ENCODE measurements at places on chromosomes 5 and 9. TPM values are rescaled to one million over a fixed set of nuclear protein-coding genes. Genes with fewer than 3 reads are reported as not detected.

DNA sequence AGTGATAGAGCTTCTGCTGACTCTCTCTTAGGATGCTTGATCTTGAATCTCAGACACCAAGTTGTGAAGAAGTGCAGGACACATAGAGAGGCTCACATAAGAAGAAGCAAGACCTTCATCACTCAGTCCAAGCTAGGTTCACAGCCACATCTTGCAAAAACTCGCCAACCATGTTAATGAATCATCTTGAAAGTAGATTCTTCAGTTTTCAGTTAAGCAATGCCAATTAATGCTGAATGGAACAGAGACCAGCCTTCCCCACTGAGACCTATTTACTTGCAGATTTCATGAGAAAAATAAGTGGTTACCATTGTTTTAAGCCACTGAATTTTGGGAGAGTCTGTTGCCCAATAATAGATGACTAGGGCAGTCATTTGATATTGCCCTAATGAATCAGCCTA lies 217.7 kb upstream of the EDIL3 start:
- DNase-seq = no peak

- DNase-seq = peak; percentile 17
Observed at GRCh38 chr5:80852331-80853245, 107.6 kb upstream of the RASGRF2 start.

DNA sequence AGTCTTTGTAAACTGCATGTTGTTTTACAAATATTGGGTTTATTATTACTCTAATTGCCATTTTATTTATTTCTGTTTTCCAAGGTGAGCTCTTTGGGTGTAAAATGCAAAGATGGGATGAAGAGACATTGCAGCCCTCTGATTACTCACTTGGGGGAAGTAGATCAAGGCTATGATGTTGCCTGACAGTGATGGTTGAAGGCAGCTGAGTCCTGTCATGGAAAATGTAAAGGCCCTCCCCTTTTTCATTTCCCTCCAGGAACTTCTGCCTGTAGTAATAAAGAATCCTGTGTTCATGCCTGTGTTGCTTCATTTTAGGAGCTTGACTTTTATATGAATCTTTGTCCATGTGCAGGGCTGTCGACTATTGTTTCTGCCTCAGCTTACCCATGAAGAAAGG lies 605.4 kb upstream of the CLINT1 start:
- DNase-seq = no peak

DNA sequence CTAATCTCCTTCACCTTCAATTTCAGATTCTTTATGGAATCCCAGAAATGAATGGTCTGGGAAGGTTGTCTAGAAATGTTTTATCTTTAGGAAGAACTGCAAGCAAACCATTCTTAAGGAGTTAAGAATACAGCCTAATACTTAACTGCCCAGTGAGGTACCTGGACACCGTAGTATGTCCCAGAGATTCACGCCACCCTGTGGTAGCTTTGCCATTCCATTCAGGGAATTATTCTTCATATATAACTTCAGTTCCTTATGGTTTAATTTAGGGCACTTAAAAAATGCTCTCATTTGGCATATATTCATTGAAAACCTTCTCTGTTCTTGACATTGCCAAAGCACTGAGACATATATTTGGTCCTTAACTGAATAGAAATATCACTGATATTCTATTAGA lies 49.7 kb downstream of the ACTBL2 start:
- no peak for DNase-seq

DNA sequence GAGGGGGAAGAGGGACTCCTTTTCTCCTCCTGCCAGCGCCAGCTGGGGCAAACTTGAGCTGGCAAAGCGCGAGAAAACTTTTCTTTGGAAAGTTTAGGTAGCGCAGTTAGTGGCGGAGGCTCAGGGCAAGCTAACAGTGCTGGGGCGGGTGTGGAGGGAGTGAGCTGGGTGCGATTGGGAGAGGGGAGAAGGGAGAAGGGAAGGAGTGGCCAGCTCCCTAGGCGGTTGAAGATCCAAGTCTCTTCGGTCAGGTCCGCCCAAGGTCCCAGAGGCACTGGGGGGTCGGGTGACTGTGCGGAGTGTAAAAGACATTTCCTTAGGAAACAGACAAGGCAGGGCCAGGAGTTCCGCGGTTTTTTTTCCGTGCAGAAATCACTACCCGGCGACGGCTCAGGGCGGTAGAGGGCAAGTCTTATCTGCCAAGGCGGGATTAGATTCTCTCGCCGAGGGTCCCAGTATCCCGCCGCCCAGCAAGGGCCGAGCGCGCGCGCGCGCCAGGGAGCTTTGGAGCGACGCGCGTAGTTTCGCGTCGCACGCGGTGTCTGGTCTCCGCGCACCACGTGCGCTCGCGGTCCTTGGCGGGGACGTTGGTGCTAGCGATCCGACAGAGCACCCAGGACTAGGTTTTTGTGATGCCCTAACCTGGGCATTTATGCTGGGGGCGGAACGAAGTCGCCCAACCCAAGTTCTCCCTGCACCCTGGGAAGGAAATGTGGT lies 33.6 kb upstream of the NFIB start:
- no peak for DNase-seq

- no peak for DNase-seq
Observed at GRCh38 chr5:126920291-126920690, 110.1 kb downstream of the MARCHF3 start.

DNA sequence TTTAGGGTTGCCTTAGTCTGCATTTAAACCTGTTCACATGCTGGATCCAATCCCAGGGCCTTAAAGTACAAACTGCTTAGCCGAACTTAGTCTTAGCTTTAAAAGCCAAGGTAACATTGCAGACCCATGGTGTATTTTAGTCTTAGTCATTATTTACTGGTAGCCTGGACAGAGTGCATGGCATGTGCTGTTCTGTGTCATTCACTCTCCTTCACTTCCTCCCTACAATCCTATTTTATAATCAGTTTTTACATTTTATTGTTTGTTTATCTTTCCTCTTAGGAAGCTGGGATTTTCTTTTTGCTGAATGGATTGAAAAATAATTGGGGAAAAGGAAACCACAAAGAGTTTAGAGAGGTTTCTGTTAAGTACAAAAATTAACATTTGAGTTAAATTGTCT lies 29.4 kb upstream of the TAL2 start:
- DNase-seq = no peak

- DNase-seq = no peak
Observed at GRCh38 chr5:28346696-28347095, 1308.3 kb upstream of the CDH9 start.

DNA sequence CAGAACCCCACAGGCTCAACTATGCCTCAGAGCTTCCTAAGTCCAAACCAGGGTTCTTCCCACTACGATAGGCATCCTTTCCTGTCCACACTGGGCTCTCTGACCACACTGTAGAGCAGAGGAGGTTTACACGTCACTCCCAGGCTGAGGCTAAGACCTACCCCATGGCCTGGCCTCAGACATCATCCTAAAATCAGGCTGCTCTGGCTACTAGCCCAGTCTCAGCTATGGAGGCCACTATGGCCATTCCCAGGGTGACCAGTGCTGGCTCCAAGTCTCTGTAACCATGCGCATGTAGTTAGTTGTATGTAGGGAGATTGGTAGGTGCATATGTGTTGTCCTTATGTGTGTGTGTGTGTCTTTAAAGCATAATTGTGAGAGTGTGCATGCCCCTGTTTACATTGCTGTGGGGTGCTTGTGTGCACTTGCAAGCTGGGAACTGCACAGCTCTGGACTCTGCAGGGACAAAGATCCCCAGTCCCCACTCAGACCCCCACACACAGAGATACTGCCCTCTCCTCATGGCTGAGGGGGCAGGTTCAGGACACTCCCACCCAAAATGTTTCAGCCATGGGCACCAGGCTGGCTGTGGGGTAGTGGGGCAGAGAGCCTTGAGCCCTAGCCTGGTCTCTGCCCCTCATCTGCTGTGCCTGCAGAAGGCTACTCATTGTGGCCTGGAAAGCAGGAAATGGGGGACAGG lies 12.3 kb downstream of the PDLIM4 start:
- no peak for DNase-seq

- no peak for DNase-seq
Observed at GRCh38 chr9:91418215-91418610, 5.4 kb downstream of the NFIL3 start.

- DNase-seq = peak; percentile 10
Observed at GRCh38 chr5:80754900-80755299, 100.1 kb upstream of the DHFR start.

DNA sequence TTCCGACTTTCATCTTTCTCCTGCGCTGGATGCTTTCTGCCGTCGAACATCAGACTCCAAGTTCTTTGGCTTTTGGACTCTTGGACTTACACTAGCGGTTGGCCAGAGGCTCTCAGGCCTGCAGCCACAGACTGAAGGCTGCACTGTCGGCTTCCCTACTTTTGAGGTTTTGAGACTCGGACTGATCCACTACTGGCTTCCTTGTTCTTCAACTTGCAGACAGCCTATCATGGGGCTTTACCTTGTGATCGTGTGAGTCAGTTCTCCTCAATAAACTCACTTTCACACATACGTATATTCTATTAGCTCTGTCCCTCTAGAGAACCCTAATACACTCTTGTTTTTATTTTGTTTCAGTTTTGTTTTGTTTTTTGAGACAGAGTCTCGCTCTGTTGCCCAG lies 10.3 kb downstream of the FKBP15 start:
- no peak for DNase-seq

GRCh38 chr5:176901260-176902101 lies 2.3 kb upstream of the HK3 start:
- DNase-seq = no peak

GRCh38 chr9:7892975-7893374 lies 93.4 kb upstream of the DMAC1 start:
- DNase-seq = no peak

GRCh38 chr5:72711351-72711750 lies 105.1 kb upstream of the TNPO1 start:
- DNase-seq = no peak

DNA sequence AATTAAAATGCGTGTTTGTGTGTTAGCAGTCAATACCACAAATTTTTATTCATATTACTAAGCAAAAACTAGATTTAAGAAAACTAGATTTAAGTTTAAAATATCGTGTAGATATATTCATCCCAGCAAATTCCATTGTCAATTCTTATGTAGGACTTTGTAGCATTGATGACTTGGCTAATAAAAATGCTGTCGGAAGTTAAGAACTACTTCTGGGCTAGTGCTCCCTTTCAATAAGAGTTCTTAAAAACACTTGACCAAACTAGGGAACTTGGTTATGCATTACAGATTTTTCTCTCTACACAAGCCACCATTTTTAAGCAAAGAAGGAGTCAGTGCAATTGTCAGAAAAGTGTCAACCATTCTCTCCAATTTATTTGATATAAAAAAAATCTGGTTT lies 68.7 kb upstream of the RAD23B start:
- DNase-seq = no peak

DNA sequence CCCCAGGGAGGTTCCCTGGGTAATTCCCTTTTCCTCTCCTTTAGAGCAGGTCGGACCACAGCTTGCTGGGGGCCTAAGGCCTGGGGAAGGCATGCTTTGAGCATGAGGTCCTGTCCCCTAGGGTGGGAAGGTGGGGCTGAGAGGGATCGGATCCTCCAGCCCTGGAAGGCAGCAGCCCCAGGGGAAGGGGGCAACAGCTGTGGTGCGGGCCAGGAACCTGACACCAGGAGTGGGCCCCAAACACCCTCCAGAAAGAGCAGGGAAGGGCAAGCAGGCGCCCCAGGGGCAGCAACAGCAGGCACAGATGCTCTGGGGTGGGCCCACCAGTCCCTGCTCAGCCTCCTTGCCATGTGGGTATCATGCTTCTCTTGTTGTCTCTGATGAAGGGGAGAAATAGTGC lies 3.2 kb upstream of the CORO2A start:
- no peak for DNase-seq

GRCh38 chr9:73011181-73011750 lies 58.4 kb upstream of the ALDH1A1 start:
- DNase-seq = no peak

GRCh38 chr9:4787876-4788275 lies 4.9 kb upstream of the RCL1 start:
- DNase-seq = no peak

DNA sequence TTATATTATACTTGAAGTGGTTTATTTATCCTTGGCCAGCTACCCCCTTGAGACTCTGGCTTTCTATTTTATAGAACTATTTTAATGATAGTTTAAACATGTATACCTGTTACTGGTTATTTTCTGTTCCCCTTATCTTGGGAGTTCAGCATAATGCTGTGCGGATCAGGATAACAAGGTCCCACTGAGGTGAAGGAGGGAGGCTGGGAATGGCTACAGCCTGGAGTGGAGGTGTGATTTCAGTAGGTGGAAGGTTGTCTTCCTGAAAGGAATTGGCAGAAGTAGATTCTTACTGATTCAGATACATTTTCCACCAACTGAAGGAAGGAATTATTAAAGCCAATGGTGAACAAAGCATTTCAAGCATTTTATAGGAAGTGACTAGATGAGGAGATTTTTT lies 38.9 kb downstream of the PAM start:
- DNase-seq = no peak

DNA sequence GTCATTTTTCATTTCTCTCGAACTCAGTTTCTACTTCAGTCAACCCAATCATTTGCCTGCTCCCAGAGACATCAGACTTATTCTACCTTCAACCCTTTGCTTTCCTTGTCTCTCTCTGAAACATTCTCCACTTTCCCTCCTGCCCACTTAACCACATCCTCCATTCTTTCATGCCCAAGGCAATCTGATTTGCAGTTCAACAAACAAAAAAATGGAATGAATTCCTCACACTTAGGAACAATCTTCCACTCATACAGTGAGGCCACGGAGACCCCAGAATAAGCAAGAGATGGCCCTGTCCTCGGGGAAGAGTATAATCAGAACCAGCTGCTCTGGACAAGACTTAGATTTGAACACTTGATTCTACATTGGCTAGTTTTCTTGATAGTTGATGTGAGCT lies 180.5 kb downstream of the RFK start:
- DNase-seq = no peak

DNA sequence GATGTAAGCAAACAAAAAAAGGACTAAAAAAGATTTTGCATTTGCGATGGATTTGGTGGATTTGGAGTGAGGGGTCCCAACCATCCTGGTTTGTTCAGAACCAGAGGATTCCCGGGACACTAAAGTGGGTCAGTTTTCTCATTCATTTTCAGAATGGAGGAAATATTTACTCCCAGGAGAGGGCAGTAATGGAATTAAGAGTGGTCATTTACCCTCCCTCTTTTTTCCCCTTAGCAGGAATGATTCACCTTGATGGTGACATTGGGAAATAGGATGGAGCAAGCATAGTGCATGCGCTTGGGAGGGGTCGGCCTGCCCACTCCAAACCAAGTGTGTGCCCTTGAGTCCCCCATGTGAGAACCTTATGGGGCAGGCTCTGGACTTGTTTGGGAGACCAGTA lies 164.2 kb upstream of the PUM3 start:
- DNase-seq = no peak

- no peak for DNase-seq
Observed at GRCh38 chr9:107284636-107285035, 1.6 kb downstream of the RAD23B start.

PAEP gene
- not detected for total RNA-seq

TPPP gene
- 0.25 TPM for total RNA-seq

SPATA31D4 gene
- not detected for total RNA-seq

ATOSB gene
- 5.4 TPM for total RNA-seq

LHX6 gene
- not detected for total RNA-seq

INSL4 gene
- total RNA-seq = not detected

KLHL9 gene
- total RNA-seq = 33.8 TPM

ARSI gene
- not detected for total RNA-seq

PCDHA6 gene
- total RNA-seq = not detected

ADGRD2 gene
- not detected for total RNA-seq

ALDH7A1 gene
- total RNA-seq = 4.2 TPM

DRD1 gene
- not detected for total RNA-seq

TICAM2 gene
- total RNA-seq = 1.5 TPM

HTR4 gene
- total RNA-seq = not detected

SLIT3 gene
- not detected for total RNA-seq
